Islet precursor cell (in vitro differentiated cells): ENCODE measurements at places on chromosomes 2 and 18.

DNA sequence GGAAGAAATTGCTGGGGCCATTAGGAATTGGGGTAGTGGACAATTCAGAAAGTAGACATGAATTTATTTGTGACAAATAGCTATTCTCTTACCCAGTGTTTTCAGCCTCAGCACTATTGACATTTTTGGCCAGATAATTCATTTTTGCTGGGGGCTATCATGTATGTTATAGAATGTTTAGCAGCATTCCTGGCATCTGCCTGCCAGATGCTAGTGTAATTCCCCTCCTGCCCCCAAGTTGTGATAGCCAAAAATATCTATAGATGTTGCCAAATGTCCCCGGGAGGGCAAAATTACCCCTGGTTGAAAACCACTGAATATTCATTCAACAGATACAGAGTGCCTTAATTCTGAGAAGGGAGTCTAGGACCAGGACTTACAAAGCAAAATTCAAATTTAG lies 183.6 kb downstream of the BABAM2 start:
- no peak for DNase-seq

- DNase-seq, result no peak
These were observed 93.6 kb downstream of the ZEB2 start for GRCh38 chr2:144426355-144426754.

GRCh38 chr2:158600155-158600802 lies 143.5 kb downstream of the PKP4 start:
- no peak for DNase-seq

DNA sequence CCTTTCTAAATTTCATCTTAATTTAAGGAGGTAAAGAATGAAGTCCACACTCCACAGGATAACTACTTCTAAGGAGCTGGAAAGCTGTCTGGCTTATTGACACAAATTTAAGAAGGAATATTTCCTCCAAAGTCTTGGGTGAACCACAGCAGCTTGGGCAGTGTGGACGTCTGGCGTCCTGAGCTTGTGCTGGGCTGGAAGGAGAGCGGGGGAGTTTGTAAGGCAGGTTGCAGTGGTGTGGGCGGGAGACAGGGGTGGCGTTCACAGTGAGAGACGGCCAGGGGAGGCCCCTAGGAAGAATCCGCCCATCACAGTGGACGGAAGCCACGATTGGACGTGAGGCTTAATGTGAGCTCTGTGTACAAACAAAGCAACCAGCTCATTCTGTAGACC lies 25.7 kb downstream of the ADI1 start:
- DNase-seq, result peak; percentile 81

DNA sequence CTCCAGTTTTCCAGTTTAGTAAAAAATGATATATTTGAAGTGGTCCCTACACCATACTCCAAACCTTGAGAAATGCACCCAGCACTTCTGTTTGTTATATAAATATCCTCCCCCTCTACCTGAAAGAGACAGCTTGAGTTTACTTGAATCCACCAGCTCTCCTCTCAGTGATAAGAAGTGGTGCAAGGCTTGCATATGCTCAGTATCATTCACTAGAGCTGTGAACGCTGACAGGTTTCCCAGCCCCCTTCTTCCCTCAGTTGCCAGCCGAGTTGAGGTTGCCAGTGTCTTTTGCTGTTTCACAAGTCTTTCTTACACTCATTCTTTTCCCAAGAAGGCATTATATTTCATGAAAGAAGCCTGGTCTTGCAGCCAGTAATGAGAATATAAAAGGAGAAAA lies 880.0 kb downstream of the LRRTM4 start:
- DNase-seq, result peak; percentile 54

GRCh38 chr2:52289741-52290140 lies 1257.8 kb upstream of the NRXN1 start:
- DNase-seq, result no peak

DNA sequence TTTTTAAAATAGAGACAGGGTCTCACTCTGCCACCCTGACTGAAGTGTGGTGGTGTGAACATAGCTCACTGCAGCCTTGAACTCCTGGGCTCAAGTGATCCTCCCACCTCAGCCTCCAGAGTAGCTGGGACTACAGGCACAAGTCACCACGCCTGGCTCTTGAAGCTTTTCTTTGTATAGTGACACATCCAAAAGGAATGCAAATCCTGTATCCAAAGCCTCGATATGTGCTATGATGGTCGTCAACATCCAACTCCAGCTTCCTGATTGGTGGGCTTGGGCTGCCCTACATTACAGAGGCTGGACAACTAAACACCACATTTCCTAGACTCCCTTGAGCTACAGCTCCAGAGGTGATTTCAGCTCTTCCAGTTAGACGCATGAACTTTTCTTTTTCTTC lies 101.7 kb upstream of the PGAP1 start:
- peak; percentile 78 for DNase-seq

DNA sequence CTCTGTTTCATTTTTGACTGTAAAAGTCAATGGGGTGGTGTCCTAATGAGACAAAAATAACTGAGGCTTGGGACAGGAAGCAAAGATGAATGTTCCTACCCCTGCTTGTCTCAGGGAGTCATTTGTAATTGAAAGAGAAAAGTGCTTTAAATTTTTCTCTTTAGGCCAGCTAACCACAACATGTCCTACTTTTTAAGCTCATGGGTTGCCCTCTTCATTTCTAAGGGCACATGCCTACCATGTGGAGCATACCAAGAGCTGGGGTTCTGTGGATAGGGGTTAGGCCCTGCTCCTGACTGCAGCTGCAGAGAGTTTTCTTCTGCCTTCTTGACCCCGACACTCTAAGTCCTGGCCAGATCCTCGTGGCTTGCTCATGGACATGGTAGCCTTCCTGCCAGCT lies 96.8 kb upstream of the ARL4C start:
- peak; percentile 22 for DNase-seq

DNA sequence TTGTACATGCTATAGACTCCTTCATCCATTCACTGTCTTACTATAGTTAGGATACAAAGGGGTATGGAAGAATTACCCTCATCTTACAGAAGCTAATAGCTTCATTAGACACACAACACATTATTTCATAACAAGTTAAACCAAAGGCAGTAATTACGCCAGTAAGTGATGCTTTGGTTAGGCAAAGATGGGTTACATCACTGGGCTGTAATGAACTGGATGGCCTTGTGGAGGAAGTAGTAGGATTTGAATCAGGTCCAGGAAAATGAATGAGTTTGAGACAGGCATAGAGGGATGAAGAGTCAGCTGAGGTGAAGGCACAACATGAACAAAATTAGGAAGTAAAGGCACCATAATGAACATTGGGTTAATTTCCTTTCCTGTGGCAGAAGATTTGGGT lies 80.1 kb downstream of the SOCS6 start:
- no peak for DNase-seq

- DNase-seq, result no peak
These were observed 117.4 kb upstream of the CWC22 start for GRCh38 chr2:180124273-180125139.

GRCh38 chr2:38462121-38462661 lies 85.1 kb upstream of the ATL2 start:
- DNase-seq, result peak; percentile 86

DNA sequence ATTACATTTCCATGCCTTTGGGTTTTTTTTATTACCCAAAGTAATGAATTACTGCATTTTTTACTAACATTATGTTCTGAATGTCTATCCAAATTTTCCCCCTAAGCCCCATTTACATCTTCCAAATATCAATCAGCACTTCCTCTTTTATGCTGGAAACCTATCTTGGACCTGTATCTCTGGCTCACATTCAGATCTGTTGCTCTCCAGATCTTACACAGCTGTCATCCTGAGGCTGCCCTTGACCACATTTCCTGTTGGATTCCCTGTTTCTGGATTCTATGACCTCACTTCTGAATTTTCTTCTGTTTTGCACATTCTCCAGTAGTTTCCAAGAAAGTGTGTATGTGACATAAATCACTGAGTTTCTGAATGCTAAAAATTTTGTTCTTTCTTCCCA lies 146.7 kb downstream of the PDE1A start:
- DNase-seq, result no peak
